ENCODE measurements at places on chromosomes 12 and 14.
A peak's percentile ranks its signal among the peaks of the same experiment; 100 is the strongest.

GRCh38 chr14:92974541-92975345, 51.8 kb downstream of the CHGA start:
- DNase-seq, result no peak

- DNase-seq, result no peak
These were observed 37.4 kb downstream of the EPS8 start for GRCh38 chr12:15751741-15752140.

DNA sequence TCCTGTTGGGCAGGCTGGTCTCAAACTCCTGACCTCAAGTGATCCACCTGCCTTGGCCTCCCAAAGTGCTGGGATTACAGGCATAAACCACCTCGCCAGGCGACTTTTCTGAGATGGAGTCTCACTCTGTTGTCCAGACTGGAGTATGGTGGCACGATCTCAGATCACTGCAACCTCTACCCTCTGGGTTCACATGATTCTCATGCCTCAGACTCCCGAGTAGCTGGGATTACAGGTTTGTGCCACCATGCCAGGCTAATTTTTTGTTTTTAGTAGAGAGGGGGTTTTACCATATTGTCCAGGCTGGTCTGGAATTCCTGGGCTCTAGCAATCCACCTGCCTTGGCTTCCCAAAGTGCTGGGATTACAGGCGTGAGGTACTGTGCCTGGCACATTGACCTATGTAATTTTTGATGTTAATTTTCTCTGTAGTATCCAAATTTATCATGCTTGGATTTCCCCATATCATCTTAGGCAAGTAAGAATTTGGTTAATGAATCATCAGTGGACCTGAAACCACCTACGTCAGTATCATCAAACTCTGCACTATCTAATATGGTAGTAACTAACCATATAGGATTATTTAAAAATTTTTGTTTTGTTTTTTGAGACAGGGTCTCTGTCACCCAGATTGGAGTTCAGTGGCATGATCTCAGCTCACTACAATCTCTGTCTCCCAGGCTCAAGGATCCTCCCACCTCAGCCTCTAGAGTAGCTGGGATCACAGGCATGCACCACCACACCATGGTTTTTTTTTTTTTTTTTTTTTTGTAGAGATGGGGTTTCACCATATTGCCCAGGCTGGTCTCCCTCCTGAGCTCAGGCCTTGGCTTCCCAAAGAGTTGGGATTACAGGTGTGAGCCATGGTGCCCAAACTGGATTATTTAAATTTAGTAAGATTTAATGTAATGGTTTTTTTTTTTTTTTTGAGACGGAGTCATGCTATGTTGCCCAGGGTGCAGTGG, 11.9 kb upstream of the ATP5F1B start:
- no peak for DNase-seq

GRCh38 chr14:52267501-52268278, at the start of gene PTGDR:
Gene PTGDR, plus strand, starts transcription at chr14:52267698. Its CDS starts 117 bp downstream, at chr14:52267815.
- DNase-seq, result peak; percentile 58

DNA sequence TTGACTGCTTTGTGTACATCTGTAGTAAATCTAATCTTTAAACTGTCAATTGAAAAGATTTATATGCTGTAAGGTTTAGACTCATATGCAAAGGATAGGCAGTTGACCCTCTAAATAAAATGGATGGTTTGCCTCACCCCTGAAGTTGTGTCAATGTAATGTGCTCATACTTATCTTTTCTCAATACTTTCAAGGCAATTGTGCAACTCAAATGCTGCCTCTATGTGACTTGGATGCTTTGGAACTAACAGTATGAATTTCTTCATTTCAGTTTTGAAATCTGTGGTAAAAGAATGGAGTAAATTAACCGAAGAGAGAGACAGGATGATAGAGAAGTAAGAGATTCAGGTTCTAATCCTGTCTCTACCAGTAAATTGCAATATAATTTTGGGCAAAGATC, 9.7 kb downstream of the PDE6H start:
- DNase-seq, result no peak

DNA sequence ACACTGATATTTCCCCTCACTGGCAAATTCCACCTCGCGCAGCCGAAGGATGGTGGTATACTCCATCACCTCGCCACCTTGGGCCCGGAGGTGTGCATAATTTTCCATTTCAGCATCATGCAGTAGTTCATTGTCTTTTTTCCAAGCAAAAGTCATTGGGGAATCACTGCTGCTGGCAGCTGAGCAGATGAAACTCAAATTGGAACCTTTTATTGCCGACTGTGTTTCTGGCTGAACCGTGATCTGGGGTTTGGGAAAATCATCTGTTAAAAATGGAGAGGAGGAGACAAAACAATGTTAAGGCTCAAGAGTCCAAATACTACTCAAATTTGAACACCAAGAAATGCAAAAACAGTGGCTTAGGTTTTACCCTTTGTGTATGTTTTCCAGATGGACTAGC, 39.7 kb downstream of the LRIG3 start:
- no peak for DNase-seq

DNA sequence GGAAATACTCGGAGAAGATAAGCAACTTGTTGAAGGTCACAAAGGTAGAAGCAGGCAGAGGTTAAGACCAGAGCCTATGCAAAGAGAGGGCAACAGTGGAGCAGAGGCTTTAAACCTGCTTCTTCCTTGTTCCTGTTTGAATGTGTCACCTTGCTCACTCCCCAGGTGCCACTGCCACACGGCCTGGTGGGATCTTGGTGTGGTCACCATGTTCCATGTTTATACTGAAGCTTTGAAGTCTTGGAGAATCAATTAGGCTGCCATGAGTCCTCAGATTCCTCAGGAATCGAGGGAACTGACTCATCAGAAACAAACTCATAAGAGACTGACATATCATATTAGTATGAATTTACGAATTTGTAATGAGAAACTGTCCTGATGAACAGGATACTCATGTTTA, 46.8 kb downstream of the IQSEC3 start:
- DNase-seq, result no peak

DNA sequence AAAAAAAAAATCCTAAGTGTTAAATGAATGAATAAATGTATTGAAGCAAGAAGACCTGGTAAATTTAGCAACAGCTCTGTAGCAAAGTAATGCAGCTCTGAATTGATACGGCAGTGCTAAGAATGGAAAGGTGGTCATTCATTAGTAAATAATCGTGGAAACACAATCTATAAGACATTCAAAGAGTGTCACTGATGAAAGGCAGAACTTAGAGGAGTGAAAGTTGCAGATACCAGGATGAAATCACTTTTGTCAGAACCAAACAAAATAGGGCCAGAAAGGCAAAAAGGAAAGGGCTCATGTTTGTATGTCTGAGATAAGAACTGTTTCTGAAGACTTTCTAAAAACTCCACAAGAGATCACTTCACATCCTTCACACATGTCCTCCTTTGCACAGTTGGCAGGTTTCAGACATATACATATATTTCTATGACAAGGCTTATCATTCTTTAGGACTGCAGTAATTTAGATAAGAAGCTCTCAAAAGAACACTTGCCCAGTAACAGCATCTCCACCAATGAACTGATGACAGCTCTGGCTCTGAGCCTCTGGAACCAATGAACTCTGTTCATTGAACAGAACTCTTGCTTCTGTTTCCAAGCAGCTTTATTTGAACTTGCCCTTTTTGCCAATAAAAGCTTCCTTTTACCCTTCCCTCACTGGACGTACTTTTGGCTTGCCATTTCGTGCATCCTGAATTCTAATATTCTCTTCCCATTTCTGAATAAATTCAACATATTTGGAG, 4.2 kb upstream of the LRR1 start:
- DNase-seq, result no peak

GRCh38 chr12:62259631-62259992, 592 bp upstream of the USP15 start:
- DNase-seq, result no peak

DNA sequence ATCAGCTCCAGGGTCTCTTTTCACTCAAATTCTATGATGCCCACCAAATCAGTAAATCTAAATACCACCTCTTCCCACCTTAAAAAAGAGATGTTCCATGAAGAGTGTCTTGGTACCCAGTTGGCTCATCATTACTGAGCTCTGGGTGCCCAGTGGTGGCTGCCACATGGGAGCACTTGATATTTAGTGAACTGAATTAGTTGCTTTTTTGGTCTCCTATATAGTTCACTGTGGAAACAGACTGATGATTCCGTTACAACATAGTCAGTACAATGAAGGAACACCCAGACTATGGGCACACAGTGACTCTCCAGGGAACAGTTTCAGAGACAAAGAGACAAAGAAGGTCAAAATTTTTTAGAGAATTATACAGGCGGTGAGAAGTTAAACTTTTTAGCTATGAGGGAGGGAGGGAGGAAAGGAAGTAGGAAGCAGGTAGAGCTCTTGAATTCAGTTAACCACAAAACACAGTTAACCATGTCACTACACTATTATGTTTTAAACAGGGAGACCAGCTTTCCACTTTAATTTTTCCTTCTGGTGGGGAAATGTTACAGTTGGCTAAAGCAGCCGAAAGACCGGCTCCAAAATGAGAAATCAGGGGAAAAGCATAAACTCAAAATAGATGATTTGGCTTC, 14.6 kb upstream of the YY1 start:
- no peak for DNase-seq

DNA sequence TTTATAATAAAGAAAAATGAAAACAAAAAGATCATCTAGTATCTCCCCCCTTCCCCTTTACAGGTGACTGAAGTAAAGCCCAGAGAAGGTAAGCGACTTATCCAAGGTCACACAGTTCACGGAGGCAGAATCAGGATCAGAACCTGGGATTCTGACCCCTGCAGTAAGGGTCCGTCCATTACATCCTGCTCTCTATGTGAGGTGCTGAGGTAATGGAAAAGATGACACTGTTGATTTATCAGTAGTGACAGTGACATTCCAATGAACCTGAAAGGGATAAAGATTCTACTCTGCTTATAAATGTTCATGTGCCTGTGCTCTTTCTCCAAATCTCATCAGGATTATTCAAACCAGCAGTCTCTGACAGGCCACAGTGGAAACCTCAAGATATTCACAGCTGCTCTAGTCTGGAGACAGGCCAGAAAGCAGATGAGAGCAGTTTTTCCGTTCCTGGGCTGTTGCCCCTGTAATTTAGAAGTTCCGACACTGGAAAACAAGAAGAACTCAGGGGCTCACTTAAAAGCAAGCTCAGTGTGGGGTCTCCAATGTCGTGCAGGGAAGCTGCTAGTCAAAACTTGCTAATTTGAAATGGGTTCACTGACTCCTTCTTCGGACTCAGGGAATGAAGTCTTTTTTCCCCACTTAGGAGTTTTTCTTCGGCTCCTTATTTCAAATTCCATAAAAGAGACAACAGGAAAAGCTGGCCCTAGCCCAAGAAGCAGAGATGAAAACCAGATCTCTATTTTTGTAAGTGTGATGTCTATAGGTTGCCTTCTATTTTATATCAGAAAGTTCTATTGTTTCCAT, 131.8 kb upstream of the EEA1 start:
- no peak for DNase-seq

DNA sequence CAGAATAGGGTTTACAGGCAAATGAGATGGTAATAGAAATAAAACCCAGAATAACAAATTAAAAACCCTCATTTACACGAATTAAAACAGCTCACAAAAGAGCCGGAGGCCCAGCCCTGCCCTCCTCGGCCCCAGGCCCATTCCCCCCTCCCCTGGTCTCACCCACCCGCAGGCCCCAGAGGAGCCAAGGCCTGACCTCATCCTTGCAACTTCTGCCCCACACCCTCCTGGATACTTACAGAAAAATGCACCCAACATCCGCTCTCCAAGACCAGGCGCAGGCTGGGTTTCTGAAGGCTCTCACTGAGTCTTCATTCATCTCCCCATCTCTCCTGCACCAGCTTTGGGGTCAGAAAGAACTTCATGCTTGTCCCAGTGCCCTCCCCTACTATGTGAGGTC, 16.2 kb upstream of the VSX2 start:
- no peak for DNase-seq

GRCh38 chr12:110750784-110751461, 8.2 kb upstream of the PPP1CC start:
- no peak for DNase-seq

DNA sequence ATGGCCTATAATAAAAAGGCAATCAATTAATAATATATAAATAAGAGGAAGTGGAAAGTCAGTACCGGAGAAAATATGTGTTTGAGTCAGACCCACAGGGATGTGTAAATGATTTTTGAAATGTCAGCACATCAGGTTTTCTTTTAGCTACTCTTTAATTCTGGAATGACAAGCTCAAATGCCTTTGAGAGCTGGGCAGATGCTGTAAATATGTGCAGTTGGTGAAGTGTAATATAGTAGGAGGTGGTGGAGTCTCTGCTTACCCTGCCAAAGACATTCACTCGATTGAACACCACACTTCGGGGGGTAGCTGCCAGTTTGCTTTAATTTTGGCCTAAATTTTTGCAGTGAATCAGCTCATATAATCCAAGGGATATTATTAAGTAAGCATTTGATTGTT, 93.0 kb downstream of the PLEKHA5 start:
- no peak for DNase-seq

DNA sequence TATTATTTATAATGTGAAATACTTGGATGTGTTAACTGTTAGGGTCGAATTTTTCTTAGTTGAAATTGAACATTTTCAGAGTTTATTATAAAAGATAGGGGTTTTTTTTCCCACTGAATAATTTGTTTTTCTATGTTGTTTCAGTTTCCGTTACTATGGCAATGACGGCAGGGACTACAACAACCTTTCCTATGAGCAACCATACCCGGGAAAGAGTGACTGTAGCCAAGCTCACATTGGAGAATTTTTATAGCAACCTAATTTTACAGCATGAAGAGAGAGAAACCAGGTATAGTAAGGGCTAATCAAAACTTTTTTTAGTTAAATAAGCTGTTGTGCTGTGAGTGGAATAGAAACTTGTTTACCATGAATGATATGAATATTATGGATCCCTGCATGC, 35.1 kb upstream of the BMAL2 start:
- DNase-seq, result no peak

DNA sequence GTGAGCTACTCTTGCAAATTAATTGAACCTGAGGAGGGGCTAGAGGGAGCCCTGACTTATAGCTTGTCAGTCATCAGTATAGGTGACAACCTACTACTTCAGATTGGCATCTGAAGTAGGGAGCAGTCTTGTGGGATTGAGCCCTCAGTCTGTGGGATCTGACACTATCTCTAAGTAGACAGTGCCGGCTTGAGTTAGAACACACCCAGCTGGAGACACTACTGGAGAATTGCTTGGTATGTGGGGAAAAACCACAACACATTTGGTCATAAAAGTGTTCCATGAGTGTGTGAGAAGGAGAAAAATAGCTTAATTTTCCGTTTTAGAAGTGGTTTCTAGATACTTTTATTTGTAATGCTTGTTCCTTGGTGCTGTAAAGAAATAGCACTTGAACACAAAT, 30.5 kb upstream of the DDHD1 start:
- DNase-seq, result no peak

Measured in CD4-positive, alpha-beta memory T cell (primary cell).